Fibroblast of skin of right biceps (primary cell): ENCODE measurements at places on chromosomes 12 and 14.

- no peak for DNase-seq
Measured at GRCh38 chr14:68606644-68607043, 186.2 kb downstream of the ZFP36L1 start.

DNA sequence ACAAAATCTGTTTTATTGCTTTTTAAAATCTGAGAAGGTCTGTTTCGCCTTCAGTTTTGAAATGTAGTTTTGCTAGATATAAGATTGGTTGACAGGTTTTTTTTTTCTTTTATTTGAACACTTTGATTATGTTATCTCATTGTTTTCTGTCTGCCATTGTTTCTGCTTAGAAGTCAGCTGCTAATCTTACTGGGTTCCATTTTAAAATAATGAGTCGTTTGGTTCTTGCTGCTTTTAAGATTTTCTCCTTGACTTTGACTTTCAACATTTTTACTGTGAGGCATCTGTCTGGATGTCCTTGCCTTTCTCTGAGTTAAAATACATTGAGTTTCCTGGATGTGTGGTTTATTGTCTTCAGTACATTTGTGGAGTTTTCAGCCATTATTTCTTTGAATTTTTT, 56.7 kb downstream of the ADIPOR2 start:
- DNase-seq, result no peak

GRCh38 chr14:102557434-102558226, 34.8 kb upstream of the RCOR1 start:
- no peak for DNase-seq

GRCh38 chr14:31208546-31209424, 1.2 kb upstream of the HECTD1 start:
- DNase-seq, result no peak

DNA sequence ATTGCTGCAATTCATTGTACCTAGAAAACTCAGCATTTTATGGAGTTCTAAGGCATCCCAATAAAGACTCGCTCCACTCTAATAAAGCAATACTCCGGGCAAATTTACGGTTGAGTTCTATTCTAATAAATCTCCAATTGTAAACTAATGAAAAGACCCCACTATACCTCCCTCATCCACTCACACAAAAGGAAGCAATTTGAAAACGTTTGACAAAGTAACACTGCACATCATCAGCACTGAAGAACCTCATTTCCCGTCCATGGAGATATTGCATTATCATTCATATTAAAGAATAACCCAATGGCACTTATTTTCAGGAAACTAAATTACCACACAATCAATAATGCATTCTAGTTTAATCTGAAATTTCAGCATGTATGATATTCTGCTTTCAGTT, 111.0 kb upstream of the LMO3 start:
- DNase-seq, result no peak

DNA sequence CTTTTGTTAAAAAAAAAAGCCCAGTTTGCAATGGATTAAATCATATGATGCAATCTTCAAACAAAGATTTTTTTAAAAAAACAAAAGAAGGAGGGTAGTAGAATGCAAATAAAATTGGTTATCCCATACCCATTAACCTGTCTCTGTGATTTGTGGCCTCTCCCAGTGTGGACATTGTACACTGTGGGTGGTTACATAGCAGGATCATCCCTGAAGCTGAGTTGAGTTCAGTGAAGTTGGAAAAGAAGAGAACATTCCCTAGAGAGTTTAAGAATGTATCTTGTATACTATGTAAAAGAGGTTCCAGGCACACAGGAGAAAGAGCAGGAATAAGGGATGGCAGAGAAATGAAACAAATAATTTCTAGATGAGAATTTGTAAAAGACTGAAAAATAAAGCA, 142.4 kb upstream of the SLC16A7 start:
- DNase-seq, result peak; percentile 69

- peak; percentile 59 for DNase-seq
Measured at GRCh38 chr12:116339800-116340371, 62.4 kb upstream of the MED13L start.

DNA sequence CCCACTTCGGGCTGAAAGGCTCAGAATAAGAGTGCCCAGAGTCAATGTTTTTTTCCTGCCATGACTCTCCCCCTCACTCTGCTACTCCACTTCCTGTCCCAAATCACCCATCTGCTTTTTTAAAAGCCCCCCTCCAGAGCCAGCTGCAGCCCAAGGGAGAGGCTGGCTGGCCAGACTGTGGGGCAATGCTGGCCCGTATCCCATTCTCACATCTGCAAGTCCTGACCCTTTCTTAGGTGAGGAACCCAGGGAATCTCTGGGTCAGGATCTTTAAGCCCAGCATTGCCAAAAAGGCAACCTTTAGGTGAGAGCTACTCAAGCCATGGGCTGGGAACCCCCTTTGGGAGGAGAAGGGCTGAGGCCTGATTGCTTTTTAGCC, 1.7 kb upstream of the ITGA5 start:
- no peak for DNase-seq

DNA sequence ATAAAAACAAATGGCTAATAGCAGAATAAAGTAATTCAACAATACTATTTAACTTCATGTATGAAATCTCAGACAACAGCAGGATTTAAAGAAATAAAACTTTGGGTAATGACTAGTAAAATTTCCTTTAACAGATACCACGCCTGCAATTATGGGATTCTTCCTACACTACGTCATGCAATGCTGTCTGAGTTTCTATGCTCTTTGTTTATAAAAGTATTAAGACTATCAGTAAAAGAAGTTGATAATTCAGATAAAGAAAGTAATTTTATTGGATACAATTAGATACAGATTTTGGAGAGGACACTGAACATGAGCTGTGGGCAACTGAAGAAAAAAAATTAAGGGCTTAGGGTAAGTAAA, 308.4 kb upstream of the LRFN5 start:
- peak; percentile 6 for DNase-seq

DNA sequence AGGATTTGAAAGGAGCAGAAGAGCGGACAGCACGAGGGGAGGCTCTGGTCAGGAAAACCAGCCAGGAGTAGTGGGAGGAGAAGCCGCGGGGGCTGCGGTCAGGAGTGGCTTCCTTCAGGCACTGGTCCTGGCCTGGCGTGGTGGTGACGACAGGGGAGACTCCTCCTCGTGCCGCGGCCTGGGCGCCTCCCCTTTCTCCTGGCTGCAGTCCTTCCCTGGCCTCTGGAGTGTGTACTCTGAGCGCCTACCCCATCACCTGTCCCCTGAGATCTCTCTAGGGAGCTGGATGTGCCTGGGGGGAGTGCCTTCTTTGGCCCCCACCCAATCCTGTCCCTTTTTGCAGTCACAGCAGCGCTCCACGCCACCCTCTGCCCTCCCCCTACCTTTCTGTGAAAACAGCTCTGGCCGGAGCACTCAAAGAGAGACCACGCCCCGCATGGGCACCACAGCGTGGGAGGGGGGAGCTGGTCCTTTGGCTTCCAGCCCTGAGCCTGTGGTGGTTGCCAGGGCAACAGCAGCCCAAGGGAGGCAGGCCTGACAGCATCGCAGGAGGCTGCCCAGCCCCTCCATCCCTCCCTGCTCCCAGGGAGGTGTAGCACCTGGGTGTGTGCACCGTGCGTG, 125.9 kb downstream of the CALM1 start:
- DNase-seq, result peak; percentile 25

DNA sequence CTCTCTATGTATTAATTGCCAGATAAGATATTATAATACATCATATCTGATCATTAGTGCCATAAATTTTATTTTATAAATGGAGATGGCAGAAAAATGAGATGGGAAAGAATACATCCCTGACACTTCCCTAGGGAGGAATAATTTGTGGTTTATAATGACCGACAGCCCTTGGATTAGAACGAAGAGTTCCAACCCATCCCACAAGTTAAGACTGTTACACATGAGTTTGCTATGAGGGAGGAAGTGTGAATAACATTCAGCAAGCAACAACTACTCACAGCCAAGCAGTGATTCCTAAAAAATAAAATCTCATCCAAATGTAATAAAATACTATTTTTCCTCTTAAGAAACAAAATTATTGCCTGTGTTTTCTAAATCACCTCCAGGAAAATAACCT, 299.0 kb downstream of the CCDC91 start:
- peak; percentile 78 for DNase-seq

GRCh38 chr12:85626001-85626783, 210.0 kb downstream of the RASSF9 start:
- peak; percentile 85 for DNase-seq

- no peak for DNase-seq
Measured at GRCh38 chr14:87084908-87085307, 908.1 kb downstream of the GALC start.

- peak; percentile 54 for DNase-seq
Measured at GRCh38 chr14:49992901-49993339, 100.0 kb downstream of the ARF6 start.

DNA sequence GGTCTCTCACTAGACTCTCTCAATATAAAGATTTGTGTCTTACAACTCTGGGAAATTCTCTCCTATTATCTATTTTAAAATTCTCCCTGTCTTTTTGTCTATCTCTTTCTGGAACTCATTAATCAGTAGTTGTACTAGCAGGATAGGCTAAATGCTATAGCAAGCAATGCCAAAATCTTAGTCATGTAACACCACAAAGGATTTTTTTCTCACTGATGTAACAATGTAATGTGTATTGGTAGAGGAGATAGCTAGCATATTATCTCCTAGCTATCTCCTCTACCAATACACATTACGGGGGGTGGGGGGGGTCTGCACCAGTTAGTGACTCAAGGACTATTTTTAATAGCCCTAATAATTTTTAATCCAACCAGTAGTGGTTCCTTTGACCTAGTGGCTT, 225.4 kb downstream of the KLHL28 start:
- peak; percentile 1 for DNase-seq

DNA sequence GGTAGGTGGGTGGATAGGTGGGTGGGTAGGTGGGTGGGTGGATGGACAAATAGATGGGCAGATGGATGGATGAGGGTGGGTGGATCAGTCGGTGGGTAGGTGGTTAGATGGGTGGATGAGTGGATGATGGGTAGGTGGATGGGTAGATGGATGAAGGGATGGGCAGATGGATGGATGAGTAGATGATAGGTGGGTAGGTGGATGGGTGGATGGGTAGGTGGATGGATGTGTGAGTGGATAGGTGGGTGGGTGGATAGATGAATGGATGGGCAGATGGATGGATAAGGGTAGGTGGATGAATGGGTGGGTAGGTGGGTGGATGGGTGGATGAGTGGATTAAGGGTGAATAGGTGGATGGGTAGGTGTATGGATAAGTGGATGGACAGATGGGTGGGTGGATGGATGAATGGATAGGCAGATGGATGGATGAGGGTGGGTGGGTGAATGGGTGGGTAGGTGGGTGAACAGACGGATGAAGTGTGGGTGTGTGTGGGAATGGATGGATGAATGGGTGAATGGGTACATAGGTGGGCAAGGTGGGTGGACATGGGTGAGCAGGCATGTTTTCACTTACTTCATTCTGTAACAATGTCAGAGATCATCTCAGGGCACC, 3.3 kb upstream of the INF2 start:
- no peak for DNase-seq

GRCh38 chr14:37197421-37198272, at the start of gene MIPOL1:
TSS of gene MIPOL1 (plus strand) at chr14:37197937. CDS start at chr14:37247889, 49,952 bp downstream.
- peak; percentile 89 for DNase-seq

DNA sequence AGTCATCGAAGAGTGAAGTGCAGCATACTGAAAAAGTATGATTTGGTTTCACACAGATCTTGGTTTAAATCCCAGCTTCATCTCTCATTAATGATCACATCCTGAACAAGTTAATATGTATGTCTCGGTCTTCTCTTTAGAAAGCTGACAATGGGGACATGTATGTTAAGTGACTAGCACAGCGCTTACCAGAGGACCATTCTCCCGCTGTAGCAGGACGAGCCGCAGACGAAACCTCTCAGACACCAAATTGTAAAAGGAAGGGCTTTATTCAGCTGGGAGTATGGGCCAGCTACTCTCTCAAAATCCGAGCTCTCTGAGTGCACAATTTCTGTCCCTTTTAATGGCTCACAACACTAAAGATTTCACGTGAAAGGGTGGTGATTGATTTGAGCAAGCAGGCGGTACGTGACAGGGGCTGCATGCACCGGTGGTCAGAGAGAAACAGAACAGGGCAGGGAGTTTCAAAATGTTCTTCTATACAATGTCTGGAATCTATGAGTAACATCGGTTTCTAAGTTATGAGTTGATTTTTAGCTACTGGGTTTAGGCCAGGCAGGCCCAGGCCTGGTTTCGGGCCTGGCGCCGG, 682.4 kb downstream of the DIO2 start:
- no peak for DNase-seq

- DNase-seq, result no peak
Measured at GRCh38 chr12:113475451-113476175, 3.9 kb upstream of the LHX5 start.

DNA sequence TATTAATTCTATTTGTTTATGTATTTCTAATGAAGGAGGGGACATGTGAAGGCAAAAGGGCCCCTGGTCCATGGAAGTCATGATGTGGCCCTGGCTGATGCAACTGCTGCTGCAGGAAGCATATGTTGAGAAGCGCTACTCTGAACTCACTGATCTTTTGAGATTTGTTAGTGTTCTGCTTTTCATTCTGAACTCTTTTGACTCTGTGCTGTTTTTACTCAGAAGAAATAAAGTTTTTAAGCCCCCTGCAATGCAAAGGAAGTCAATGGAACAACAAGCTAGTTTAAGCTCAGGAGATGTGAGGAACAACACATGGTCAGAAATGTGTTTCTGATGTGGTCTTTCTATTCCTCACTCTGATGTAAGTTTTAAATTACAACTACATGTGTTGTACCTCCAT, 88.9 kb upstream of the BTG1 start:
- no peak for DNase-seq

GRCh38 chr12:116890330-116890729, 9.1 kb upstream of the HRK start:
- DNase-seq, result no peak

GRCh38 chr14:55518391-55518790, 61.6 kb upstream of the KTN1 start:
- DNase-seq, result no peak

- peak; percentile 12 for DNase-seq
Measured at GRCh38 chr14:75636100-75636692, 24.5 kb downstream of the ERG28 start.

GRCh38 chr12:26555139-26555538, 277.9 kb downstream of the ITPR2 start:
- peak; percentile 19 for DNase-seq

- DNase-seq, result no peak
Measured at GRCh38 chr12:6435961-6436715, 8.6 kb upstream of the CD27 start.
